ENCODE measurements at places on chromosomes 7 and 10.

- DNase-seq, result no peak
Measured at GRCh38 chr7:2814946-2815874, 28.9 kb downstream of the GNA12 start.

- no peak for DNase-seq
Measured at GRCh38 chr7:141160246-141160860, 86.5 kb downstream of the TMEM178B start.

DNA sequence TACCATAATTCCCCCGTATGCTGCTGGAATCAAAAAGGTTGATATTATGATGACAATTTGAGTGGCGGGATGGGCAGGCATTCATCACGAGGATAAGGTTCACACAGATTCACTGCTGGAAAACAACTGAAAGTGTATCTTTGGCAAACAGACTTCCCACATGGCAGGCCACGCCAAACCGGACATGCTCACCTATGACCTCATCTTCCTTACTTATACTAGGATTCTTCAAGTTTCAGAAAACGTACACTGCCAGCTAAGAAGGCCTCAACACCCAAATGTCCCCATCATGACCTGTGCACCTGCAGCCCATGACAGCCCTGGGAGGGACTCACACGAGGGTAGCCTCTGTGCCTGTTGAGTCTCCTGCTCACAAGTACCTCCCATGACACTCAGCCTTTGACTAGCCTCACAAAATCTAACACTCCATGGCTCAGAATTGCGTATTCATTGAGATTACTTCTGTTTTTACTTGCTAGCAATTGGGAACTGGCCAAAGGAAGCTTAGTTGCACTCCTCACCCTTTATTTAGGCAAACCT lies 259.0 kb upstream of the GHITM start:
- no peak for DNase-seq

DNA sequence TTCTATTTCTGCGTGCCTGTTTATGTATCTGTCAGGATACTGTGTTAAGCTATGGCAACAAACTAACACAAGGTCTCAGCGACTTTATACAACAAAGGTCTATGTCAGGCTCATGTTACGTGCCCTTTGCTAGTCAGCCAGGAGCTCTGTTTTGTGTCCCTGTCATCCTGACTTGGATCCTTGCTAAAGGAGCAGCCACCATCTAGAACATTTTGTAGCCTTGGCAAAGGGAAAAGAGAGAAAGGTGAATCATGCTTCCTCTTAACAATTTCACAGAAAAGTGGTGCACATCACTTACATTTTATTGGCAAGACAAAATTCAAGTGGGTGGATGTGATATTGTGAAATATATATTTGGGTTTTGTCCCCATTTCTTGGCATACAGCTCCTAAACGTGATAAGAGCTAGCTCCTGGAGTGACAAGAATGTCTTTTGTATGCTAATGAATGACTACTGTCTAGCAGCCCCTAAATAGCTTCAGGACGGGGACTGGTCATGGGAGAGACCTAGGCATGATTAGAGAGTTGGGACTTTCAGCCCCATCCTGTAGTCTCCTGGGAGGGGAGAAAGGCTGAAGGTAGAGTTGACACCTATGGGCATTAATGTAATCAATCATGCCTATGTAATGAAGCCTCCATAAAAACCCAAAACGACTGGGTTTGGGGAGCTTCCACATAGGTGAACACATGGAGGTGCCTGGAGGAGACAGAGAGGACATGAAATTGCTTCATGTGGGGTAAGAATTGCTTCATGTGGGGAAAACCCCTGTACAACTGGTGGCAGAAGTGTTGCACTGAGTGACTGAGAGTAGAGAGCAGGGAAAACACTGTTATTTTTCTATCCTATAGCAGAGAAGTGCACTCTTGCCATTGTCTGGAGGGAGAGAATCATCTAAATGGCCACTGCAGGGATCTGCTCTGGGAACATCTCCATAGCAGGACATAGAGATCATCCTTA lies 33.0 kb downstream of the MRPL32 start:
- DNase-seq, result no peak

GRCh38 chr7:48634116-48634632 lies 290.2 kb upstream of the CDC14C start:
- no peak for DNase-seq

DNA sequence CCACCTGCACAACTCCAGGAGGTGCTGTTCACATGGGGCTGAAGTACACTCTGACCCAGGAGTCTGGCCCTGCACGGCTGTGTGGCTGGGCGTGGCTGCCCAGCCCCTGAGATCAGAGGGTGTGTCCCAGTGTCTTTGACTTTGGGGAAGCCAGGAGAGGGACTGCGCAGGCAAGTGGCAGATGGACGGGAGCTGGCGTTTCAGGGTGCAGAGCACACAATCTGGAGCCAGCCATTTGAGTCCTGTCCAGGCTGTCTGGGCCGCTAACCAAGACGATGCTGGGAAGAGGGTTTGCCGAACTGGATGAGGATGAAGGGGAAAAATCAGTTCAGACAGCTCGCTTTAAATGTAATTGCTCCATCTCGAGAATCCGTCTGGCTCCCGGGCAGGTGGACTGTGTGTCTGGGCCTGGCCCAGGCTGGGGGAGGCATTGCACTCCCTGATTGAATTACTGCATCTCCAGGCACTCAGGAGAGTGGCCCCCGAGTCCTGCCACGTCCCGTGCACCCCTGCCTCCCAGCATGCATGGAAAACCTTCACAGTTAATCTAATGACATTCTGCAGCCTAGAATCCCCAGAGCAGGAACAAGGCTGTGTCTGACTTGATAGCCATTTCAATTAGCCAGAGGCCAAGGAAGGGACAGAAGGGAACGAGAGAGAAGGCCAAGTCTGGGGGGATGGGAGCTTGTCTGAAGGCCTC lies 120.8 kb upstream of the NANOS1 start:
- no peak for DNase-seq

- no peak for DNase-seq
Measured at GRCh38 chr7:103912891-103913605, 76.4 kb downstream of the RELN start.

DNA sequence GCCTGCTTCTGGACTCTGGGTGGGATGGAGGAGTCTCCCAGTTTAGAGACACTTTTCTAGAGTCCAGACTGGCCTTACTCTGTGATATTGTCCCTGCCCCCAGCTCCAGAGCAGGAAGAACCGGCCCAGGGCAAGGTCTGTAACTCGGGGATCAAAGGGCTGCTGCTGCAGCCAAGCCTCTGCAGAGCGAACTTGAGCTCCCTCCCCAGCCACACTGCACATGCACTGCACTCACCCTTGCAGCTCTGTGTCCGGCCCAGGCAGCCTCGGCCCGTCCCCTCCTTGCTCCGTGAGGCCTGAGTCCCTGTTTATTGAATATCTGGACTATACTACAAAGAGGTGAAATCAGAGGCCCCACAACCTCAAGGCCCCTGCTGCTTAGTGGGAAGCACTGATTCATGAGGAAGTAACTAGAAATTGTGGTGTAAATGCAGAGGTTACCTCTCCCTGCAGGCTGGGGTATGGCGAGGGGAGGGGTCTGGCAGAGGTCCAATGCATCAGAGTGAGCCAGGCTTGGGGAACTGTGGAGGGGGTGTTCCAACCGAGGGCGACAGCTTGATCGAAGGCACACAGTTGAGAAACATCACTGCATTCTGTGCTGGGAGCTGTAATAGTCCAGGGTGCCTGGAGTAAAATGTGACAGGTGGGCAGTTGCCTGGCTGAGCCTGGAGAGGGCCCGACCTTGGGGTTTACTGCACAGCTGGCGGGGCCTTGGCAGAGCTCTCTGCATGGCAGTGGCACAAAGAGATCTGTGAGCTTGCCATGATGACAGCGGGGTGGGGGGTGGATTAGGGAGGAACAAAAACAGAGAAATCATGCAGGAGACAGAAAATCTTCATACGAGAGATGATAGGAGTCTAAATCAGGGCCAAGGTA lies 49.1 kb downstream of the AOC1 start:
- no peak for DNase-seq

- DNase-seq, result no peak
Measured at GRCh38 chr7:42549866-42550485, 313.0 kb upstream of the GLI3 start.

DNA sequence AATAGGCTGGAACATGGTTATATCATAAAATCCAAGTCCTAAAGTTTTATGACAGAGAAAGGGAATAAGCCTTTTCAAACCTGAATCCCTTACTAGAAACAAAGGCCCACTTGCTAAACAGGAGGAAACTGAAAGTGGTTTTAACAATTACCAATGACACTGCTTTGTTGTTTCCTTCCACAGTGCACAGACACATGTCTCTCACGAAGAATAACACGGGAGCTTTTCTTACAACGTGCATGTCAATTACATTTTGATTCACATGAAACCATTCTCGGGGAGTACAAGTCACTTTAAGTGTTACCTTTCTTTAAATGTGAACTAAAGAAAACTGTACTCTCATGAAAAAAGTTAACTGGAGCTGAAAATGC lies 1.4 kb downstream of the MRPS33 start:
- no peak for DNase-seq

GRCh38 chr7:131381069-131381838 lies 53.6 kb downstream of the MKLN1 start:
- DNase-seq, result no peak

DNA sequence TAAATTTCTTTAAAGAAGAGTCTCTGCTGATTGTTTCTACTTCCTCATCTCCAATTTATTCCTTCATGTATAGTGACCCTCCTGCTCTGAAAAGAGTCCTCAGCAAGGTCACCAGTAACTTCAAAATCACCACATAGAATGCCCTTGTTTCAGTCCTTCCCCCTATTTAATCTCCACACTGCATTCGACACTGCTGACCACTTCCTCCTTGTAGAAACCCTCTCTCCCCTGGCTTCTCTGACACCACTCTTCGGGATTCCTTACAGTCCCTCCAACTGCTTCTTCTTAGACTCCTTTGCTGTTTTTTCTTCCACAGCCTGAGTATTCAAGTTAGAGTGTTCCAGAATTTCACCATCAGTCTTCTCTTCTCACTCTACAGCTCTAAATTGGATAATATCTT lies 89.5 kb downstream of the VPS41 start:
- DNase-seq, result no peak

Measured in DMS153 (cell line).